ENCODE measurements at places on chromosomes 6 and 20.

DNA sequence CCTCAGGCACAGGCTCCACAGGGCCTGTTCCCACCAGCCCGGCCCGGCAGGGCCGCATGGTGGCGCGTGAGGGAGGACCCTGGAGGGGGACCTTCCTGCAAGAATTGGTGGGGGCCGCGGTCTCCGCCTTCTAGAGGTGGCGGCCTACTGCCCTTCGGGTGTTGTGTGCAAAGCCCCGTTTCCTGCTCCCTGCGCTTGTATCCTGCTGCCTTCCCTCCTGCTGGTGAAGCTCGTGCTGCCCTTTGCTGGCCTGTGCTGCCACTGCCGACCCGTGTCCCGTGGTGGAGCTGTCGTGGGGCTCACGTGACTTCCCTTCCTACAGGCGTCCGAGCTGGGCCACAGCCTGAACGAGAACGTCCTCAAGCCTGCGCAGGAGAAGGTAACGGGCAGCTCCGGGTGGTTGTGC, 8.4 kb upstream of the COL20A1 start:
- DNase-seq: no peak

GRCh38 chr6:33205191-33206026, 954 bp downstream of the HSD17B8 start:
- DNase-seq: no peak

DNA sequence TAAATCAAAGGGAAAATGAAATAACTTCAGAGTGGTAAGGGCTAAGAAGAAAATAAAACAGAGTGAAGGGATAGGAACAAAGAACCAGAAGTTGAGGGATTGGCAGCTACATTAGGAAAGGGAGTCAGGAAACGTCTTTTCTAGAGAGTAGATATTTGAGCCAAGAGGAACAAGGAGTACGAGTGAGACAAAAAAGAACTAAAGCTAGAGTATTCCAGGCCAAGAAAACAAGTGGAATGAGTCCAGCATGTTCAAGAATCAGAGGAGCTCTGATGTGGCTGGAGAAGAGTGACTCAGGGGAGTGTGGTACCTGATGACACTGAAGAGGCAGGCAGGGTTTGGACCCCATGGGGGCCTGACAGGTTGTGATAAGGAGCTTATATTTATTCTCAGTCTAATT, 66.3 kb downstream of the CEP162 start:
- no peak for DNase-seq

GRCh38 chr6:145813285-145814034, 1.1 kb downstream of the FBXO30 start:
- no peak for DNase-seq

GRCh38 chr20:57904314-57905105, 194.7 kb upstream of the PMEPA1 start:
- DNase-seq: no peak

DNA sequence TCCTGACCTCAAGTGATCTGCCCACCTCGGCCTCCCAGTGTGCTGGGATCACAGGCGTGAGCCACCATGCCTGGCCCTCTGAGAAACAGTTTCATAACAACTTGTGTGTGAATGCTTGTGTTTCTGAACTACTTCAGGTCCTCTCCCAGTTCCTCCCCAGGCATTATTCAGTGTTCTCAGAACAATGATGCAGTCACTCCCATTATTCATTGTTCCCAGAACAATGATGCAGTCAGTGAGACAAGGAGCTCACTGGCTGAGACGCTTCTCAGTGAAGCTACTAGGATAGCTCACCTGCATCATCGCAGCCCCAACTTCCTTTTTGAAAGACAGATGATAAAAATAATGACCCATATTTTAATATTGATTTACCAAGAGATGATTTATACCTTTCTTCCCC, 71.5 kb downstream of the NDUFAF5 start:
- no peak for DNase-seq

DNA sequence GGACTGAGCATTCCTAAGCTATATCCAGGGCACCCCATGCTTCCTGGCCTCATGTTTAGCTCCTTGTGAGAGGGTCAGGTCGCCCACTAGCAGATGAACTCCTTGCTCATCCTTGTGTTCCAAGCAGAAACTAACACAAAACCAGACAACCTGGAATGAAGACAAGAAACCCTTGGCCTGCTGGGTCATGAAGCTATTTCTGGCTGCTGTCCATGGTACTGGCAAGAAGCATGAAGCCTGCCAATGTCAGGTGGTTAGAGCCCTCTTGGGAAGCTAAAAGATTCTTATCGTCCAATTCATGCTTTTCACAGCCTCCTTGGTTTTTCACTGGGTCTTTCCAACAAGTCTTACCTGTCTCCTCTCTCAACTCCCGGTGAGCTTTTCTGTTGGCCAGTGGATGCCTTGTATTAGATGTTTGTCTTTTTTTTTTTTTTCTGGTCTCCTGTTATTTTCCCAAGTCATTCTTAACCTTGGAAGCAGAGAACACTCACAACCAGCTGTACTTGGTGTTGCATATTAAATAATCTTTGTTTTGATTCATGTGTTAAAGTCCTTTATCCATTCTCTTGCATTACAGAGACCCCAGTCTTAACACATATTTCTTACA, 180.3 kb downstream of the ANKRD60 start:
- no peak for DNase-seq

- no peak for DNase-seq
These were observed 14.3 kb upstream of the ID1 start for GRCh38 chr20:31590717-31591225.

GRCh38 chr6:125746731-125747588, 2.5 kb upstream of the HEY2 start:
- DNase-seq: no peak

- DNase-seq: no peak
These were observed 7.0 kb upstream of the RNF217 start for GRCh38 chr6:124955108-124955856.

DNA sequence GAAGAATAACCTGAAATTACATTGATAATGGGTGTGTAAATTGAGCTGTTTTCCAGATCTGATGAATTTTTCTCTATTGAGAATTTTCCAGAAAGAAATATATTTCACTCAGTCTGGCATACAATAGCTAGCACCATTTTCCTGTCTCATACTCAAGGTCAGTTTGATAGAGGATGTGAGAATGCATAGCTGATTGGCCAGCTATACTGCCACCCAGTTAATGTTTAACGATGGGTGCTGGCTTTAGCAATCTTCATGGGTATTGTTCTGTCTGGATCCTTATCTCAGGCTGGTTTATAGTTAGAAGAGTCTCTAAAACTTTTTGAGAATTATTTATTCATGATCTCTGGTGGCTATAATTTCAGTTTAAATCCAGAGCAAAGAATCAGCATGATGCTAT, 147.4 kb downstream of the HDGFL1 start:
- no peak for DNase-seq

DNA sequence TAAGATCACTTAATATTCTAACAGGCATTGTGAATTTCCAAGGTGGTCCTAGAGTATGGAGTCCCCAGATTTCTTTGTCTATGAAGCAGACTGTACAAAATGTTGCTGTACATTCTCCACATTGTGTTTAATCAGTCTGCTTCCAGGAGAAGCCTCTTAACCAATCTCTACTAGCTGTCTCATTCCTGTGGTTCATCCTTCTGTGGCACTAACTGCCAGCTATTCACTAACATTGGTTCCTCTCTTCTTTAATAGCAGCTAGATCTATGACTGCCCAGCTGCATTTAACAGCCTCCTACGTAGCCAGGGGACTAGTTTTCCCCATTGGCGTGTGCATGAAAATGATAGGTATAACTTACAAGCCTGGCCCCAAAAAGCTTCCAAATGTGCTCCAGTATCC, 395.4 kb downstream of the SAMD5 start:
- no peak for DNase-seq

- DNase-seq: no peak
These were observed 75.2 kb upstream of the ADGRF1 start for GRCh38 chr6:47117314-47117713.

- no peak for DNase-seq
These were observed 9.4 kb downstream of the MAS1 start for GRCh38 chr6:159899994-159900745.

DNA sequence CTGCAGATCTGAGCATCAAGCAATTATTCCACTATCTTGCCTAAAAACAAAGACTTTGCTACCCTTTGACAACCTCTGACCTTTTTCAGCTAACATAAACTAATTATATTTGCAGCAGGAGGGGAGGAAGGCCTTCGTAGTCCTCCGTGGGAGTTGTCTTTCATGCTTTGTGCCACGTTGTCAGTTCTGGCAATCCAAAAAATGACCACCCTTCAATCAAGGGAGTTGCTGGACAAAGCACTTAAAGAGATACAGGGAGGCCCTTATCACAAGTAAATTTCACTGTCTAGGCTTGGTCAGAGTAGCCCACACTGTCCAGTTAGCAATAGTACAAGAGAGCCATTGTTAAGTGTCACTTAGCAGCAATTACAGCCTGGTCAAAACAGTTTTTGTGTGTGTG, 578.9 kb downstream of the HAO1 start:
- no peak for DNase-seq

DNA sequence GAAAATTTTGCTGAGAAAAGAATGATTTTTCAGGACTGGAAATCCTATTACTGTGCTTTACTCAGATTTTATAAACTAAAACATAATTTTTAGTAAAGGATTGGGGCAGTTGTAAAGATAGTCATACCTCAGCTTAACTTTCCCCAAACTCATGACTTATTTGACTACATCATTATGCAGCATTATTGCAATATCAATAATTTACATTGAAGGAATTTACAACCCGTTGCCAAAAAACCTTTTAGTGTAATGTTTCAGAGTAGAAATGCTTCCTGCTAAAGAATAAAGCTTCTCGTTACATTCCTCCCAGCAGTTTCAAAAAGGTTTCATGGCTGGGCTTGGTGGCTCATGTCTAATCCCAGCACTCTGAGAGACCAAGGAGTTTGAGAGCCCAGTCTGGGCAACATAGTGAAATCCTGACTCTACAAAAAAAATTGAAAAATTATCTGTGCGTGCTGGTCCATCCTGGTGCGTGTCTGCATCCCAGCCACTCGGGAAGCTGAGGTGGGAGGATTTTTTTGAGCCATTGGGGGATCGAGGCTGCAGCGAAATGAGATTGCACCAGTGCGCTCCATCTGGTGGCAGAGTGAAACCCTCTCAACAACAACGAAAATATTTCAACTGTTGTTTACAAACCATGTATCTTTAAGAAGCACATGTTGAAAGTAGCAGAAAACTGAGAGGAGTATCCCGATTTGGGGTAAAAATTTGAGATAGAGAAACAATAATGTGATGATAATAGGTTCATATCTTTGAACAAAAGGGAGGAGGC, 4.4 kb downstream of the AMD1 start:
- peak; percentile 16 for DNase-seq

GRCh38 chr6:100880853-100881706, at the start of gene ASCC3:
TSS of gene ASCC3 (minus strand) at chr6:100881329. CDS start at chr6:100867997, 13,332 bp downstream.
- peak; percentile 93 for DNase-seq

DNA sequence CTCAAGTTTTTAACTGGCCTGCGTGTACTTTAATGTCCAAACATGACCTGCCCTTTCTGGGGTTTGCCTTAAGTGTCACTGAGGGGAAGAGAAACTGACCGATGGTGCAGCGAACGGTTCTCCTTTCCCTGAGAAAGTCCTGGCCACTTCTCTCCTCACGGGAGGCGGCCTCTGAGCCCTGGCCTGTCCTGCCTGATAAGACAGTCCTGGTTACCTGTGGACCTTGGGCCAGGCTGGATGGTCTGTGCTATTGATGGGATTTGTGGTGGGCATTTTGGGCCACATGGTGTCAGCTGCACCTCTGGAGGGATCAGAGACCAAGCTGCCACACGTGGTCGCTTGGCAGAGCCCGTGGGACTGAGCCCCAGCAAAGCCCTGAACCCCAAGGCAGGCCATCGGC, 11.6 kb upstream of the NTSR1 start:
- no peak for DNase-seq

GRCh38 chr6:124937645-124938044, 24.6 kb upstream of the RNF217 start:
- no peak for DNase-seq

GRCh38 chr6:138287144-138287955, 69.1 kb upstream of the PBOV1 start:
- DNase-seq: peak; percentile 28

GRCh38 chr6:81138236-81138635, 614.2 kb downstream of the TENT5A start:
- DNase-seq: no peak

Measured in T-helper 1 cell (primary cell).